ENCODE measurements at places on chromosomes 1 and 21.

DNA sequence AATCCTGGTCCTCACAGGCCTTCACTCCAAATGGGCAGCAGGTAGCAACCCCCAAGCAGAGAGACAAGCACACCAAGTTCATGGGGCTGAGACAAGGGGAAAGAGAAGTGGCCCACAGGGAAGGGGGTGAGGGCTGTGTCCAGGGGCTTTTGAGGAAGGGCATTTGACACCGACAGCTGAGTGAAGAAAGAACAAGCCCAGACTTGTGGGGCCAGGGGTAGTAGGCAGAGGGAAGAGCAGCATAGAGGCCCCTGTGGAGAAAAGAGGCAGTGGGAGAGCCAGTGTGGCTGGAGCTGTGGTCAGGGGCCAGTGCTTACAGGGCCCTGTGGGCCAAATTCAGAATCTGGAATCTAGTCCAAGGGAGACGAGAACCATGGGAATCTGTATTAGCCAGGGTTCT, 85.4 kb downstream of the IGSF21 start:
- no peak for DNase-seq

- DNase-seq: no peak
Measured at GRCh38 chr1:228288536-228289238, 80.8 kb downstream of the OBSCN start.

DNA sequence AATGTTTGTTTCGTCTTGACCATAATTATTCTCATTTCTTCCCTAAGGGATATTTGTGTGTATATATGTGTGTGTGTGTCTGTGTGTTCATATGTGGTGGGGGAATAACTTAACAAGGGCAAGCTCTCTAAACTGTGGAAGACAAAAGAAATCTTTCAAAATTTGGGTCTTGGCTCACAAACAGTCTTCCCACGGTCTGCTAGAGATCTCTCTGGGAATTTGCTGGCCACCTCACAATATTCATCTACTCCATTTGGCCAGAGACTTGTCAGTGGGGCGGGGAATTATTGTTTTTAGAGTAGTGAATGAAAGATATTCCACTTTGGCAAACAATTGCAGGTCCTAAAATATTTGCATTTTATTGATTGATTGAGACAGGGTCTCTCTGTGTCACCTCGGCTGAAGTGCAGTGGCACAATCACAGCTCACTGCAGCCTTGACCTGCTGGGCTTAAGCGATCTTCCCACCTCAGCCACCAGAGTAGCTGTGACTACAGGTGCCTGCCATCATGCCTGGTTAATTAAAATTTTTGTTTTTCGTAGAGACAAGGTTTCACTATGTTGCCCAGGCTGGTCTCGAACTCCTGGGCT, 8.0 kb upstream of the EIF2B3 start:
- no peak for DNase-seq

GRCh38 chr1:155880251-155880650, 20.9 kb downstream of the SYT11 start:
- no peak for DNase-seq

DNA sequence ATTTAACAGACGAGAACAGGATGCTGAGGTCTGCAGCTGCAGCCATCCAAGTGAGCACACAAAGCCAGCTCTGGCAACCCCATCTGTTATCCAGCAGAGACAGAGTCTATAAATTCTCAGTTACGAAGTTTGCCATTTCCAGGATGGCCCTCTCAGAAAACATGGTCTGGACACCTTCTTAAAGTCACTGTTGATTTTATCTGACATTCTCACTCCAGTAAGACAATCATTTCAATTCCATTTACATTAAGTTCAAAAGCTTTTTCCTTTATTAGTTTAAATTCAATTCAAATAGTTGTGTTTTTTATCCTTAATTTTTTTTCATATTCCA, 125.5 kb downstream of the DMRTB1 start:
- DNase-seq: no peak

GRCh38 chr1:198765416-198765815, 126.6 kb downstream of the PTPRC start:
- no peak for DNase-seq

DNA sequence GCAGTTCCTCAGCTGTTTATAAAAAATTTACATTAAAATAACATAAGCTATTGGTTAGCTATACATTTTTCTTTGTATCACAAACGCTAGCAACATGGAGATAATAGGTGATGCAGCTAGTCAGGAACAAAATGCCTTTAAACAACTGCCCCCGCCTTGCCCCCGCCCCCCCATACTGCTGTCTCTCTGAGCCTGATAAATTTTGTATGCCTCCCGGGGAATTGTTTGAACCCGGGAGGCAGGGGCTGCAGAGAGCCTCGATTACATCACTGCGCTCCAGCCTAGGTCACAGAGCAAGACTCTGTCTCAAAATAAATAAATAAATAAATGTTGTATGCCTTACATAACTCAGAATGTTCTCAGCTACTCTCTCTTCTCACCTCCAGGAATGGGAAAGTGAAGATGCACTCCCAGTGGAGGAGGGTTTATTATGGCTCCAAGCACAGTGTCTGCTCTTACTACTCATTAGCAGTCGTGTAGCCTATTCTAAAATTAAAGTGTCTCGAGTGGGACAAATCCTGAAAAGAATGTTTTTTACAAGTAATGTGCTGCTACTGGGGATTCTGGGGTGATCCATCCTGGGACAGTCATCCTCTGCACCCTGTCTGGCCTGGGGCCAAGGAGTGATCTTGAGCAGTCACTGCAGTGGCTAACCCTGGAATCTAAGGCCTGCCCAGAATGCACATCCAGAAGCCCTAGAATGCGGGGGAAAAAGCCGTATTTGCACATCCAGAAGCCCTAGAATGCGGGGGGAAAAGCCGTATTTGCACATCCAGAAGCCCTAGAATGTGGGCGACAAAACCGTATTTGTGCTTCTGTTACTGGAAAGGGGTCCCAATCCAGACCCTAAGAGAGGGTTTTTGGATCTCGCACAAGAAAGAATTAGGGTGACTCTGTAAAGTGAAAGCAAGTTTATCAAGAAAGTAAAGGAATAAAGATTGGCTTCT, 39.4 kb upstream of the ZNF496 start:
- no peak for DNase-seq

GRCh38 chr1:183730886-183731573, 73.9 kb upstream of the RGL1 start:
- no peak for DNase-seq

DNA sequence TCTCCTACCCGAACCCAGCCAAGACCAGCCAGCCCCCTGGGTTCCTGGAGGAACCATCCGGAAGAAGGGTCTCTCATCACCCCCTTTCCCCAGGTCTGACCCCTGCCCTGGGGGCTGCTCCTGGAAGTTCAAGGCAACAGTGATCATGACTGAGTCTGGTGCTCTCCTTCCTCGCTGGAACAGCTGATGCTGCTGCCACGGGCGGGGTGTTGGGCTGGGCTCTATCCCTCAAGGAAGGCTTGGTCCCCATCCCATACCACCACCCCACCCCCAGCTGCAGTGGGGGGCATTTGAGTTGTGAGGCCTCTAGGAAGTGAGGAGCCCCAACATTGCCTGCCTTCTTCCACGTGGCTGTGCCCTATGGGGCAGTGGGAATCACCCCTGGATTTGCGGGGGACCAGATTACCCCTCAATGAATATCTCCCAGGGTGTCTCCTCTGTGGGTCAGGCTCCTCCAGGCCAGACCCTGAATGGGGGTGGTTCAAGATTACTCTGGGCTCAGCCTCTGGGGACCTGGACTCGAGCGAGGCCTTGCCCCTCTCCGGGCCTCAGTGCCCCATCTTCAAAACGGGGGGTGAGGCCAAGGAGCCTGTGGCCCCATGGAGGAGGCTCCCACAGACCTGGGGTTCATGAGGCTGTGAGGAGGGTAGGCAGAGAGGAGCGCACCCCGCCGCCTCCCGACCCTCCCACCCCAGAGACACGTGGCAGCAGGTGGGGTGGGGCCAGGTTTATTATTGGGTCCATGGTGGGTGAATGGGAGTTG, 2.8 kb downstream of the MASP2 start:
- DNase-seq: no peak

- no peak for DNase-seq
Measured at GRCh38 chr1:76542359-76542758, 324.9 kb upstream of the ST6GALNAC5 start.

GRCh38 chr1:110053552-110054428, 16.7 kb downstream of the ALX3 start:
- peak; percentile 73 for DNase-seq

Measured in tibial nerve (tissue), 4 donors.